Small intestine (tissue), 16 donors: ENCODE measurements at places on chromosomes 1 and 21. TPM values are rescaled to one million over a fixed set of nuclear protein-coding genes. Genes with fewer than 3 reads are reported as not detected.

DNA sequence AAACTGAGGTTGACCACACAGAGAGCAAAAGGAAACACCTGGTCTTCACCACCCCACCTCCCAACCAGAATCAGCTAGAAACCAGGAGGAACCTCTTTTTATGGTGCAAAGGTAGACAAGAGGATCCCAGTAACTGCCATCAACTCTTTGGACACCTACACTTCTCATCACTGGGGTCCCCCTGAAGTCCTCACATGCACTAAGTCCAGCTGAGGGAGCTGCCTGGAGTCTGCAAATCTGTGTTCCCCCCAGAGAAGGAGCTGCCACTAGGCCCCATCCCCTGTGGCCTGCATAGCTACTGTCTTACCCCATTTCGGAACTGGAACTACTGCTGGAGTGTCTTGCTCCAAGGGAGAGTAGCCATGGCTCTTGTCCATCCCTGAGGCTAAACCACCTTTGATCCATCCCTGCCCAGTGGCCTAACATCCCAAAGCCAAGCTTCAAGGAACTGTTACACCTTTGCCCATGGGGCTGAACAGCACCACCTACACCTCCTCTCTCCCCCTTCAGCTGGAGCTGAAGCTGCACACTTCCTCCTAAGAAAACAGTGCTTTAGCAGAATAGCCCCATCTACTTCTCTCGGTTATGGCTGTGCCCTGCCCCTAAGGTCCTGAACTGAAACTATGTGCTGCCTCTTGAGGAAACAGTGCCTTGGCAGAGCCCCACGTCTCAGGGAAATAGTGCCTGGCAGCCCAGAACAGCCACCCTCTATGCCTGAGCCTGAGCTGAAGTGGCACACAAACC lies 85.4 kb upstream of the CD53 start:
- DNase-seq, result no peak

DNA sequence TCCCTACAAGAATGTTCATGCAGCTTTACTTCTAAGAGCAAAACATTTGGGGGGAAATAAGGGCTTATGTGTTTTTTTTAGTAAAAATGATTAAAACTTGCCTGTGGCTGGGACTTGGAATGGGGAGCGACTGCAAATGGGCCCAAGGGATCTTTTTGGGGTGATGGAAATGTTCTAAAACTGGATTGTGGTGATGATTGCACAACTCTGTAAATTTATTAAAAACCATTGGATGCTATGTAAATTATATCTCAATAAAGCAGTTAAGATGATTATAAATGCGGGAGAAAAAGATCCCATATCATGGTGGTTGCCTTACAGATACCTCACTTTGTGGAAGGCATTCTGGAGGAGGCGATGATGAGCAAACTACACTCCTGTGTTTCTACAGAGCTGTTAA lies 30.2 kb upstream of the STUM start:
- no peak for DNase-seq

GRCh38 chr1:92410706-92411105 lies 76.0 kb downstream of the GFI1 start:
- DNase-seq, result peak; percentile 40

- no peak for DNase-seq
These were observed 767 bp downstream of the PDIK1L start for GRCh38 chr1:26112407-26112775.

GRCh38 chr1:243646841-243647240 lies 203.2 kb downstream of the AKT3 start:
- DNase-seq, result no peak

GRCh38 chr1:160538985-160539651 lies 16.1 kb upstream of the SLAMF6 start:
- peak; percentile 96 for DNase-seq

GUCA2B gene
- 14.4 TPM for polyA plus RNA-seq
